ENCODE measurements at places on chromosomes 6 and 20. TPM values are rescaled to one million over a fixed set of nuclear protein-coding genes. Genes with fewer than 3 reads are reported as not detected.

Gene MOXD1
- 71.3 TPM for polyA plus RNA-seq

DNA sequence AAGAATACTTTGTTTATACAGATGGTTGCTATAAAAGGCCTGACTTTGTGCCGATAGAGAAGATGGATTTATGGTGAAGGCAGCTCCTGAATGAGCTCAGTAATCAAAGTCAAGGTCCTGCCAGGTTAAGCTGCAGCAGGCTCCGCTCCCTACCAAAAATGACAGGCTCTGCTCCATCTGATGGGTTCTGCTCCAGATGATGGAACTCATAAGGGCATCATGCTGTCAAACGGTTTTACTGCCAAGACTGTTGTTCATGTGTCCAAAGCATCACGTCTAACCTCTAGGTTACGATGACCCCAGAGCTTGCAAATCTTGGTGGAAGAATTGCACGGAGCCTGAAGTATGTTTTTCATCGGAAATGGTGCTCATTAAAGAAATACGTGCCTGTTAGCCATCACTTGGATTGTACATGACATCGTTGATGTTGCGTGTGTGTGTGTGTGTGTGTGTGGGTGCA, 19.2 kb upstream of the PTGIS start:
- peak; percentile 93 for DNase-seq

Gene IPCEF1
- polyA plus RNA-seq: 0.02 TPM

Gene NKX2-4
- not detected for polyA plus RNA-seq

DNA sequence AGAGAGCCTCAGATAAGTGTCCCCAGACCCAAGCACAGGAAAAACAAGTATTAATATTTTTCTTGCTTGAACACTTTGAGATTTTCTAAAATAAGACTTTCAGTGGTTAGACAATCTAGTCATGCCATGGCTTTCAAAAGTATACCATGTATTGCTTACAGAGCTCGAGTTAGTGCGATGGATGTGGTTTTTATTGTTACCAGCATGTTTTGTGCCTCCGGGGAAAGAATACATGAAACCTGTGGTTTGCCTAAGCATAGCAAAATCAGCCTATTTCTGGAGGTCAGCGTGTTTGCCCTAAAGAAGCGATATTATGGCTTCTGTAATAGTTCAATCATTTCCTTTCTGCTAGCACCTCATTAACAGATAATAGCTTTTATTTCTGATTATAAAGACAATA, 21.6 kb downstream of the RIN2 start:
- DNase-seq: no peak

Gene MATN4
- 0.05 TPM for polyA plus RNA-seq

DNA sequence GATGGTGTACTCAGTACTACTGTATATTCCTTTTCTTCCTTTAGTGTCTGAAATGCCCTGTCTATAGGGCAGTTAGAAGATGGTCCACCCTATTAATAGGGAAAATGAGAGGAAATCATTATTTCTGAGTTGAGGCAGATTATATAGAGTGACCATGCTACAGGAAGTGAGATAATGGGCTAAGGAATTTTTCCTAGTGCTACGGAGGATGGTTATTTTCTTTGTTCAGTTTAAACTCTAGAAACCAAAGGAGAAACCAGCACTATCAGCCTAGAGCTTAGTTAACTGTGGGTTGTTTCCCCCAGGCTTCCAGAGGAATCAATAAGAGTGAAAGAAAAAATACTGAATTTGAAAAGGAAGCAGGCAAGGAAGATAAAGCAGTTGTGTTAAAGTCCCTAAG, 474 bp downstream of the TSBP1 start:
- no peak for DNase-seq

GRCh38 chr6:30877419-30878262, 6.7 kb upstream of the DDR1 start:
- DNase-seq: peak; percentile 34

Gene SNPH
- polyA plus RNA-seq: 1.8 TPM

DNA sequence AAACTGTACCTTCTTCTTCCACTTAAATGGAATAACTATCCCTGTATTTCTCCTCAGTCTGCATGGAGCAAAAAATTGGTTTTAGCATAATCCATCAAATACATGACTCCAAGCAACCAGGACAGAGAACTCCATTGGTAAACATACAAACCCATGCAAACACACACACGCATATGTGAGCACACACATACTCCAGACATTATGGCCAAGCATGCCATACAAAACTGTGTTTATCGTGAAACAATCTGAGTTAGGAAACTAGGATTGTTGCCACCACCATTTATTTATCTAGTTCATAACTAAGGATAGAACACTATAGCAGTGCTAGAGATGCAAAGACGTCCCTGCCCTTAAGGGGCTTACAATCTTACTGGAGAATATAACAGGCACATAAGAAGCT, 206.0 kb upstream of the SHLD1 start:
- no peak for DNase-seq

DNA sequence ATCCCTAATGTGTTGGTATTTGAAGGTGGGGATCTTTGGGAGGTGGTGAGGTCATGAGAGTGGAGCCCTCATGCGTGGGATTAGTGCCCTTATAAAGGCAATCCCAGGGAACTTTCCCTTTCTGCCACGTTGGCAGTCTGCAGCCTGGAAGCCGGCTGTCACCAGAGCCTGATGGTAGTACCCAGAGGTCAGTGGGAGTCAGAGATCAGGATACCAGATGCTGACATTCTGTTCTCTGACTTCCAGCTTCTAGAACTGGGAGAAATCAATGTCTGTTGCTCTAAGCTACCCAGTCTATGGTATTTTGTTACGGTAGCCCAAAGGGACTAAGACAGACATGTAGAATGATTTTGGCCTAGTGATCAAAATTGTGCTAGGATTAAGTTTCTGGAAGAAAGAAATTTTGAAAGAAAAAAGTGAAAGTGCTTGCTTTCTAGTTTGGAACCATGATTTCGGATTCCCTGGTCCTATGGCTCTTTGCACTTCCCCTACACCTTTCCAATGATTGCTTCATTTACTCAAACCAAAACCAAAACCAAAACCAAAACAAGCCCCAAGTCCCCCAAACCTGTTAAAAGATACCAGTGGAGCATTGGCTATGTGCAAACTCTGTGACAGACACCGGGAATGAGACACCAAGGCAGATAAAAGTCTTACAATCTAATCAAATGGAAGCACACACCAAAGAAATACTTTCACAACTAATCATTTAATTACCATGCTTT, 173.7 kb upstream of the ZNF217 start:
- no peak for DNase-seq

DNA sequence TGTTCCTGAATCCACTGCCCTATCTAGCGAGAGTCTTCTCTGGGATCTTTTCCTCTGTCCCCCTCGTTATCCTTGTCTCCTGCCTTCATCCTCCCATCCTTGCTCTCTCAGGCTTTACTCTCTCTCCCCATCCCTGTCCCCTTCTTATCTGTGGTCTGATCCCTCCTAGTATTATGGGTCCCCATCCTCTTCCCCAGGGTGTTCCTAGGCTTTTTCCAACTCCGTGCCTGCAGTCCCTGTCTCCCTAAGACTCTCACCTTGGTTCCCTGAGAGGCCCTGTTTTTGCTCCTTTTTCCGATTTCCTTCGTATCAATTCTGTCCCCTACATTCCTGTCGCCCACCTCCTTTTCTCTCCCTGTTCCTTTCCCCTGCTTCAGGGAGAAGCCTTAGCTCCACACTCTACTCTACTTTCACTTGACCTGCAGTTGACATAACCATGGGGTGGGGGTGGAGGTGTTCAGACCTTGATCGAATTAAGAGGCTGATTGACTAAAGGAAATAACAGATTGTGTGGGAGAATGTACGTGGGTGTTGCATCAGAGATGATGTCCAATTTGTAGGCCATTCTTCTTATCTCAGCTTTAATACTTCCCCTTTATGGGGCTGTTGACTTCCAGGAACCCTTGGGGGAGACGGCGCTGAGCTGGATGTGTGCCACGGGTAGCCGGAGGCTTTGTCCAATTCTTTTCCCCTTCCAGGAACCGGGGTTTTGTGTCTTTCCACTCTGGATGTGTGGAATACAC, 905 bp downstream of the PPARD start:
- DNase-seq: no peak

GRCh38 chr6:66638099-66638498, 931.1 kb upstream of the EYS start:
- no peak for DNase-seq

All from BJ (cell line).